ENCODE measurements at places on chromosomes 3 and 15.

DNA sequence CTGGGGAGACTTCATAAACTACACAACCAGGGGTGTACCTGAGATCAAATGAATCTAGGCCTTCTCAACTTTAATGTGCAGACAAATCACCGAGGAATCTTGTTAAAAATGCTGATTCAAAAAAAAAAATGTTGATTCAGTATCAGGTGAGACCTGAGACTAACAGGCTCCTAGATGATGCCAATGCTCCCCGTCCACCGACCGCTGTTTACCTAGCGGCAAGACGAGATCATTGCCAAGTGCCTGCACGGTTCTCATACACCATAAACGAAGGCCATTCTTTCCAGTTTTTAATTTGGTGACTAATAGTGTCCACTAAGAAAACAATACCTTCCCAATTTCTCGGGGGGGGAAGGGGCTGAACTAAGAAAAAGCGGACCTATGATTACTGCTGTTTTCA is 2.5 kb upstream of the FSIP1 start:
- DNase-seq: peak; percentile 33

DNA sequence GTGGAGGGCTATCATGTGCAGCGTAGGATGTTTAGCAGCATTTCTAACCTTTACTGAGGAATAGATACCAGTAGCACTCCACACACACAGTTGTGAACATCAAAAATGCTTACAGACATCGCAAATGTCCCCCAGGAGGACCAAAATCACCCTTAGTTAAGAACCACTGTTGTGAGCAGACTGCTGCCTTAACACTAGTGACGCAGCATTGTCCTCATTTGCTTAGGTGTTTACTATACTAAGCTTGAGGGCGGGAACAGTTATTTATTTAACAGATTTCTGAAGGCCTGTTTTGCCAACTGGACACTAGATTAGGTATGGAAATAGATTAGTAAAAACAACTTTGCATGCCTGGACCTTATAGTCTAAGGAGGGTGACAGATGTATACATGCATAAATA is 2.3 kb downstream of the PPP2R3A start:
- DNase-seq: peak; percentile 76

DNA sequence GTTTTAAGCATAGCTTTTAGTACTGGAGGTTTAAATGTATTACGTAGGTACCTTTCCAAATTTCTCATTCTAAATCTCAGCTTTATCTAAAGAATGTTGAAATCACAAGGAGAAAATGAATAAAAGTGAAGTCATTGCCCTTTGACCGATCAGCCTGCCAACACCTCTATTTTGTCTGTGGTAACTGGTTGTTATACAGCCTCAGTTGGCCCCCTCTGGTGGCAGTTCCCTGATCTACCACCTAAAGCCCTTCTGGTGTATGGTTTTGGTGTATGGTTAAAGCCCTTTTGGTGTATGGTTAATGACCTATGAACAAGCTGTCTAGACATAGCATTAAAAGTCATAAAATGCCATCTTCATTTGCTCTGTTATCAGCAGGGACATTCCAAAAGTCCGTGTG is 378.2 kb upstream of the AZI2 start:
- peak; percentile 41 for DNase-seq

GRCh38 chr3:29153811-29154210 is 127.1 kb upstream of the RBMS3 start:
- peak; percentile 24 for DNase-seq

GRCh38 chr3:5057272-5057671 is 64.8 kb upstream of the ARL8B start:
- no peak for DNase-seq

DNA sequence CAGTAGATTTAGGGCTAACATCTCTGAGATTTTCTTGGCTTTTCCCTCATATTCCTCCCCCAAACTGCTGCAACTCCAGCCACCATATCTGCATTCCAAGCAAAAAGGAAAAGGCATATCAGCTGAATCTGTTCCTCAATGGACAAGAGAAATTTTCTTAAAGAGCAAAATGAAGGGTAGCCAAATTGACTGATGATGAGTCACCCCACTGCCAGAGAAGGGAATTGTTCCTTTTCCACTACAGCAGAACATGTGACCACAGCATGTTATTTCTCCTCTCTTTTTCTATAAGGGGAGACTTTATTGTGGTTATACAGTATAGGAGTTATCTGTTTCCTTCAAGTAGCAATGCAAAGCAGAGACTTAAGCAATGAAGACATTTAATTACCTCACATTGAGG is 172.5 kb downstream of the MTHFS start:
- peak; percentile 41 for DNase-seq

GRCh38 chr3:72011485-72011884 is 226.5 kb upstream of the PROK2 start:
- peak; percentile 96 for DNase-seq

- no peak for DNase-seq
These were observed 75.8 kb downstream of the SQOR start for GRCh38 chr15:45710657-45711056.

- DNase-seq: no peak
These were observed 567.1 kb downstream of the EDEM1 start for GRCh38 chr3:5754602-5755001.

- DNase-seq: peak; percentile 62
These were observed 93.2 kb downstream of the BCHE start for GRCh38 chr3:165744025-165744424.

DNA sequence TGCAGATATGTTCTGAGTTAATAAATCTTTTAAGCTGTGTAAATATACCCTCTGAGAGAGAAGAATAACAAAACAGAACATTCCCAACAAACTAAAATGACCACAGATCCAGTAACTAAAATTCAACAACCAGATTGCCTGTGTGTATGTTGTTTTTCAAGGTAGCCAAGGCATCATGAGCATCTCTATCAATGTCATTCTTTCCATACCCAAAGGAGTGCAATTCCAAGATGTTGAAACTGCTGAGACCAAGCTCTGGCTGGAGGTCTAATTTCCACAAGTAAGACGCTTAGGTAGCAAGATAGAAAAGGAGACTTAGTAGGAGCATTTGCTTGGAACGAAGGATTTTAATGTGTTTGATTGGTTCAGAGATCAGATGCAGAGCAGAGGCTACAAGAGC is 276.3 kb downstream of the RBMS3 start:
- no peak for DNase-seq

GRCh38 chr15:25170113-25170731 is 215.4 kb downstream of the SNRPN start:
- no peak for DNase-seq

GRCh38 chr15:79432345-79433275 is 474 bp downstream of the MINAR1 start:
- no peak for DNase-seq

DNA sequence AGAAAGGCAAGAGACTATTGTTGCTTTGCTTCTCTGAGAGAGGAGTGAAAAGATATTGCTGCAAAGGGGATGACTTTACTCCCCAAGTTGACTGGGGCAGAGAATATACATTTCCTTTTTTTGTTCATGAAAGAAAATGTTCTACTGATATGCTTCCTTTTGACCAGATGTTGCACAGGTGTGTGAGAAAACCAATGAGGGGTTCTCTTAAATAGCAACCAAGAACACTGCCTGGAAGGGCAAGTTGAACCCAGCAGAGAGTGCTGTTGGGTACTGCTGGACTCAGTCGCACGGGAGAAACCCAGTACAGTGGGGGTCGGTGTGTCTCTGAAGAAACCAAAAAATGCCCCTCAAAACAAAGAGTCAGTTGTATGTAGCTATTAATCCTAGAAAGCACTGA is 101.2 kb downstream of the CHST2 start:
- no peak for DNase-seq

- DNase-seq: peak; percentile 32
These were observed 34.4 kb downstream of the TNK2 start for GRCh38 chr3:195873971-195874370.

DNA sequence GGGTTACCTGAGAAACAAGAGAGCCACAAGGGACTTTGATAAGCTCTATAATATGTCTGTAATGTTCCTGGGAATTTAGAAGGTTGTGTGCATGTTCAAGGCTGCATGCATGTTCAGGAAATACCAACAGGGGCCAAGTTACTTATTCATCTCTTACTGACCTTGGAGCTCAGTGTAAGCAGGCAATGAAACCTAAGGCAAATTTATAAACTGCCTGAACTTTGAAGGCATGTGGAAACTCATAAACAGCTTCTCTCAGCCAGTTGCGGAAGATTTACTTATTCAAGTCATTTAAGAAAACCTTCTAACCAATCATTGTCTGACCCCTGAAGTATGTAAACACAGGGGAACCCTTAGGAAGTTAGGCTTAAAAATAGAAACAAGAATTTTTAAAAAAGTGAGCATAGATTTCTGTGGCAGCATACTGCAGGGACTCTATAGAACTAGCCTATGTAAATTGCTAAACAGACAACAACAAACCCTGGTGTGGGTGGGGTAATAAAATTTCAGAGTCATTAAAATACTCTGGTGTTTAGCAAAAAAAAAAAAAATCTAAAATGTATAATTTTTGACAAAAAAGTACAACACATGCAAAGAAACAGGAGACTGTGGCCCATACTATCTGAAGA is 57.2 kb downstream of the SLC15A2 start:
- DNase-seq: peak; percentile 88

DNA sequence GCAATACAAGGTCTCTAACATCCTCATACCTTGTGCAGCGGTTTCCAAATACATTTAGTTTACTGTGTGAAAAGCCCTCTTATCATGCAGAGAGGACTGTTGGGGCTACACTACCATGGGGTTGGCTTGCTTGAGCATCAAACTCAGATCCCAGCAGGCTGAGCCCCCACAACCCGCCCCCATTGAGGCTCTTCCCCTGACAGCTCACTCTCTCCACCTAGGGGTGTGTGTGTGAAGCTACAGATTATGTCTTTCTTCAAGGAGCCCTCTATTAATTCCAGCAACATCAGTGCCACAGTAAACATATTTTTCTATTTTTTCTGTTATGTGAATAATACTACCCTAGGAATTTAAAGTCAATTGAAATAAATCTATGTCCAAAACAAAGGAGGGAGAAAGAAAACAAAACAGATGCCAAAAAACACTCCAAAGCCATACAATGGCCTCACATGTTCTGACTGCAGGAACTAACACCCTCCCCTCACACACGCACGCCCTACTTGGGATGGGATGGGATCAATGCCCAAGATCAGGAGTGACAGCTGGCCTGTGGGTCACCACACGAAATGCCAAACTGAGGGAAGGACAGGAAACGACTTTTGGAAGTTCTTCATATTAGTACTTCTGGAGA is 14.7 kb downstream of the TM4SF4 start:
- no peak for DNase-seq

DNA sequence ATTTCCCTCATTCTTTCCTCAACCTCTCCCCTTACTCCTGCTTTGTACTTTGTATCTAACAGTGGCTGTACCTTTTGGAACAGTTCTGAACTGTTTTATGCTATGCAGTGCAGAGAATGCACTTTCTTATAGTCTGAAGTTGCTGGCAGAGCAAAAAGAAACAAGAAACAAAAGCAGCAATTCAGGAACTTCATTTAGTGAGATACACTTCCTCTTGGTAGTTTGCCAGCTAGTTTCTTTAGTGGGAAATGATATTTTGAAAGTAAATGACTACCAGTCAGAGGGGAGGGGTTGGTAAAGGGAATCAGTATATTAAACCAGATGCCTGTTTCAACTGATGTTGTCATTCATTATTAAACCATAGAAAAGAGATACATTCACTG is 55.0 kb upstream of the CHD2 start:
- peak; percentile 86 for DNase-seq

DNA sequence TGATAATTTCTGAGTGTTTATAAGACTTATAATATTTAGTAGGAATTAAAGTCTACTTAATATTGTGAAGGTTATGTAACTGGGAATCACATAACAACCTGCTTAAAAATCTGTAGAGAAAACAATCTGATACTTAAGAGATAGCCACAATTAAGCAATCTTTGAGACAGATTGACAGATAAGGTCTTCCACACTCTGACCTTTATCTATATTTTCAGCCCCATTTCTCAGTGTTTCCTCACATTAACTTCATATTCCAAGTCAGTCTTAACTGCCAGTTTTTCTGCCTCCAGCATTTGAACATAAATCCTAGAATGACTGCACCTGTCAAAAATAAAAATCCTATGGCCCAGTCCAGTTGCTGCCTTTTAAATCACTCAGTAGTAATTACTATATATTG is 423.2 kb downstream of the PYDC2 start:
- DNase-seq: no peak

- no peak for DNase-seq
These were observed 97.9 kb downstream of the ADCY5 start for GRCh38 chr3:123350971-123351370.

DNA sequence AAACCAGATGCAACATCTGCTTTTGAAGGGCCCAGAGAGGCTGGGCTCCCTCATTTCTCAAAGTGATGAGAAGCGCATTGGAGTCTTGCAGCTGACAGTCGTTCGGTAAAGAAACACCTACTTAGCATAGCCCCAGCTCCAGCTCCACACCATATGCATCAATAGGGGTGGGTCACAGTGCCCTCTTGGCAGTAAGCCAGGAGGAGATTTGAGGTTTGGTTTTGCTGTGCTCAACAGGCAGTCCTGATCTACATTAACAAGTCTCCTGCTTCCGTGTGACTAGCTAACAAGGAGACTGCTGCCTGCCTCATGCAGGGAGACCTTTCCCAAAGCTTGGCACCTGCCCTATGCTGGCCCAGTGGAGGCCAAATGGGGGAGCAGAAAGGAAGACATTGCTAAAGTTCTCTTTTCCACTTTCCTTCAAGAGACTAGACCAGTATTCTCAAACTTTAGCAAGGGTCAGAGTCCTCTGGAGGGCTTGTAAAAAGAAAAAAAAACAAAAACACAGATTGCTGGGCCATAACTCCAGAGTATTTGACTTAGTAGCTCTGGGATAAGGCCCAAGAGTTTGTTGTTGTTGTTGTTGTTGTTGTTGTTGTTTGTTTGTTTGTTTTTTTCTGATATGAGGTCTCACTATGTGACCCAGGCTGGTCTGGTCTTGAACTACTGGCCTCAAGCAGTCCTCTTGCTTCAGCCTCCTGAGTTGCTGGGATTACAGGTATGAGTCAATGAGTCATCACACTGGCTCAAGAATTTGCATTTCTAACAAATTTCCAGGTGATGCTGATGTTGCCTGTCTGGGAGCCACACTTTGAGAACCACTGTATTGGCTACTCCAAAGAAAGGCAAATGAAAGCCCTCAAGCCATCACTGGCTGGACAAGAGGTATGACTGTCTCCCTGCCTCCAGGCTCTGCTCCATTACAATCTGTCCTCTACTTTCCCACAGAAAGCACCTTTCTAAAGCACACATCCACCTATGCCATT is 294.9 kb downstream of the RORA start:
- no peak for DNase-seq

DNA sequence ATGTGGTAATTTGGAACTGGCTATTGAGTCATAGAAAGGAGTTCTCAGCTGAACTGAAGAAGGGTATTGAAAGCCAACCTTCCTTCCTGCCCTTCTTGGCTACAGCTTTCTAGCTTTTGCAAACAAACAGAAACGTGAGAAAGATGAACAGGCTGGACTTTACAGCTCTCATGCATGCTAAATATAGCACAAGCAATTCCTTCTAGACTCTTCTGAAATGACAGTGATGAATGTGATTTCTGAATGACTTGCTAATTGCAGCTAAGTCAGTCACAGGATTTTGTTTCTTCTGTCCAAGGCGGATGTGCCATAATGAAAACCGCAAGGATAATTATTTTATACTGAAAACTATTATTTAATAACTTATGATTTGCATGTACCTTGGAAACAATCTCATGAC is 36.3 kb downstream of the BCHE start:
- peak; percentile 9 for DNase-seq

Data from renal cortical epithelial cell (primary cell).